ENCODE measurements at places on chromosomes 2 and 18.
A peak's percentile ranks its signal among the peaks of the same experiment; 100 is the strongest.

- DNase-seq: no peak
Measured at GRCh38 chr2:160266037-160266551, 66.0 kb upstream of the ITGB6 start.

DNA sequence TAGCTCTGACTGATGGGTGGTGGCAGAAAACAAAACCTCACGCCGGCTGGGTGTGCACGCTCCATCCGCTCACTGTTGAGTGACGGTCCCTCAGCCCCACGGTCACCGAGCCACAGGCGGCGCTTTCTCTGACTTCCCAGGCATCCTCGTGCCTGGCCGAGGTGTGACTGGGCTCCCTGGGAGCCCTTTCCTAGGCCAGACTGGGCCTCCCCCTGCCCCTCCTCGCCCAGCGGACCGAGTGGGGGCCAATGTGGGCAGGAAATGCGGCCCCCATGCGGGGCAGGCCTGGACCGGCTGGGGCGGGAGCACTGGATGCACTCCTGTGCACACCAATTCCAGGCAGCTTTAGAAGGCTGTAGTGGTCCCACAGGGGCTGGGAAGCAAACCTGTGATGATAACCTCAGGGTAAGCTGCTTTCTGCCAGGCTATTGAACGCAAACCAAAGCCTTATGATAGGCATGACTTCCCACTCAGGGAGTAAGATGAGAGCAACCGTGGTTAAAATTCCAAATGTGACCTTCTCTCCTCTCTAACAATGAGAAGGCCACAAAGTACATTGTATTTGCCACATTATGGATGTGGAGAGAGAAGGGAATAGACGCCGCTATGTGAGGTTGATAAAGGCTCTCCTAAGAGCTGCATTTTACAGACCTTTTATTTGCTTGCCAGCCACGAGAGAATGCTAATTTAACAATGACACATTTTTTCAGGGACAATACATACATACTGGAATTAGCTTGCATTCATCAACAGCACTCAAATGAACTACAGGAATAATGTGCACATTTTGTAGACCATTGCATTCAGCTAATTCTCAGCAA is 83.9 kb upstream of the PGAP1 start:
- DNase-seq: no peak

- DNase-seq: no peak
Measured at GRCh38 chr2:86420913-86421312, 20.3 kb upstream of the KDM3A start.

- DNase-seq: no peak
Measured at GRCh38 chr18:22563164-22563583, 145.5 kb upstream of the CTAGE1 start.

GRCh38 chr2:96727431-96727830 is 12.4 kb downstream of the LMAN2L start:
- no peak for DNase-seq

- DNase-seq: no peak
Measured at GRCh38 chr2:204298404-204298803, 246.9 kb upstream of the PARD3B start.

GRCh38 chr18:32308493-32309120 is 118.8 kb downstream of the MEP1B start:
- no peak for DNase-seq

DNA sequence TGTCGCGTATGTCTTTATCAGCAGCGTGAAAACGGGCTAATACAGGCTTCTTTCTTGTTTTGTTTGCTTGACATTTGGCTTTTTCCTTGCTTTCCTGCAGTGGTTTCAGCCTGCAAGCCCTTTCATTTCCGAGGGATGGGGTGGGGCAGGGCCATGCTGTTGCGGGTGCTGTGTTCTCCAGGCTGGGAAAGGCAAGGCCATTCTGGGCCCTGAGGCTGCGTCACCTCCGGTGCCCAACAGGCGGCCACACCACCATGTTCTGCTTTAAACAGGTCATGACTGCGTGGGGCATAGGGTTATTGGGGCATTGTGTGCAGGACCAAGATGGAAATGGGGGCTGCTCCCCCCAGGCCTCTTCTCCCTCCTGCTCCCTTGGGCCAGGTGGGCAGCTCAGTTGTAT is 38.6 kb upstream of the PLB1 start:
- no peak for DNase-seq

- no peak for DNase-seq
Measured at GRCh38 chr18:48877941-48878340, 72.8 kb downstream of the SMAD7 start.

DNA sequence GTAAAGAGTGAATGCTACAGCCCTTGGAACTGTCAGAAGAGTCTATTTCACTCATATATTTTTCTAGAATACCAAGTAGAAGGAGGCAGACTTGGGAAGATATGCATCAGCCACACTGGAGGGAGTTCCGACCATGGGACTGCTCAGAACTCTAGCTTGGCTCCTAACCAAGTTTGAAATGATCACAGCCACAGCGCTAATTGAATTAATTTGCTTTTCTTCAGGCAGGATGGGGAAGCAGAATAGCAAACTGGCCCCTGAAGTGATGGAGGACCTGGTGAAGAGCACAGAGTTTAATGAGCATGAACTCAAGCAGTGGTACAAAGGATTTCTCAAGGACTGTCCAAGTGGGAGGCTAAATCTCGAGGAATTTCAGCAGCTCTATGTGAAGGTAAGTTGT is 51.4 kb downstream of the VSNL1 start:
- DNase-seq: no peak

GRCh38 chr18:48838166-48838775 is 112.5 kb downstream of the SMAD7 start:
- no peak for DNase-seq

- DNase-seq: peak; percentile 10
Measured at GRCh38 chr2:9422321-9423099, 818 bp downstream of the ITGB1BP1 start.

- DNase-seq: no peak
Measured at GRCh38 chr2:10495311-10495987, 47.3 kb upstream of the ODC1 start.

DNA sequence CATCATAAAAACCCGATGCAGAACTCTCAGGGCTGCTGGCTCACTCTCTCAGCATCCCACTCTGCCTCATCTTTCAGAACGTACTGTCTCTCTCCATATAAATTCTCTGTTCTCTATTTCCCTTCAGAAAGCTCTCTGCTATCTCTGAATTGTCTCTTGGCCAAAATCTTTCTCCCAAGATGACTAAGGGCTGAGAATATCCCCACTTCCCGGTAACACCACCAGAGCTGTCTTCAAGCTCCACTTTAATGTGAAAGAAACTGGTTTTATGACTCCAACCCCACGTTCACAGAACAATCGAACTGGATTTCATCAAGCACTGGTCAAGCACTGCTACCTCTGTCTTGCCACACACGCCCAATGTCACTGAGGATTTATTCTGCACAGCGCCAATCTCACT is 22.4 kb downstream of the TGFBRAP1 start:
- no peak for DNase-seq

GRCh38 chr2:36277881-36278523 is 77.6 kb upstream of the CRIM1 start:
- DNase-seq: no peak

- DNase-seq: no peak
Measured at GRCh38 chr2:83112858-83113257, 1346.2 kb downstream of the SUCLG1 start.

- no peak for DNase-seq
Measured at GRCh38 chr2:205701509-205701908, 19.2 kb downstream of the NRP2 start.

DNA sequence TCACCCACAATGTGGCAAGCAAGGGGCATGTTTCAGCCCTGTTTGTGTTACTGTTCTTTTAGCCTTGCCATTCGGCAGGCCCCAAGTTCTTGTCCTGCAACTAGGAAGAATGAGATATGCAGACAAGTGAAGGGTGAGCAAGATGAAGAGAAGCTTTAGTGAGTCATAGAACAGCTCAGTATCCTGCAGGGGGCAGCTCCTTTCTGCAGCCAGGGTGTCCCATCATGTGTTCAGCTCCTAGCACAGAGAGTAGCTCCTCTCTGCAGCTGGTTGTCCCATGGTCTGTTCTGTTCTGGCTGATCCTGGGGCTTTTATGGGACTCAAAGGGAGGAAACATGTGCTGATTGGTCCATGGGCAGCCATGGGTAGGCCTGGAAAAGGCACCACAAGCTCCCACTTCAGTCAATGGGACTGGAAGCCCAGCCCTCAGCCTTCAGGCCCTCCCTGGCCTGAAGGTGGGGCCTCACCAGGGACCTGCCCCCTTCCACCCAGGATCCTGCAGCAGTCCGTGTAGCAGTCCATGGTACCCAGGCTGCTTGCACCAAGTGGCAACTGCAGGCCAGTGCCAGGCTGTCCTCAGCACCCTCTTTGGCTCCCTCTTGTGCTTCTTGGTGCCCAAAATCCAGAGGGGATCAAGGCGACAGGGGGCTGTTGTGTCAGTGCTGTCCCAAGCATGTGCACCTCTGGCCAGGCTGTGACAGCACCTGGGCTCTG is 326.4 kb downstream of the NR4A2 start:
- no peak for DNase-seq

- DNase-seq: no peak
Measured at GRCh38 chr2:73588177-73588576, 54.0 kb downstream of the NAT8 start.

GRCh38 chr2:154392256-154392655 is 306.2 kb upstream of the KCNJ3 start:
- DNase-seq: no peak

- no peak for DNase-seq
Measured at GRCh38 chr2:190815226-190815625, 65.4 kb upstream of the GLS start.

GRCh38 chr2:39435741-39436591 is 1.1 kb downstream of the MAP4K3 start:
- DNase-seq: no peak

GRCh38 chr2:101864426-101864825 is 127.3 kb upstream of the IL1R2 start:
- no peak for DNase-seq

DNA sequence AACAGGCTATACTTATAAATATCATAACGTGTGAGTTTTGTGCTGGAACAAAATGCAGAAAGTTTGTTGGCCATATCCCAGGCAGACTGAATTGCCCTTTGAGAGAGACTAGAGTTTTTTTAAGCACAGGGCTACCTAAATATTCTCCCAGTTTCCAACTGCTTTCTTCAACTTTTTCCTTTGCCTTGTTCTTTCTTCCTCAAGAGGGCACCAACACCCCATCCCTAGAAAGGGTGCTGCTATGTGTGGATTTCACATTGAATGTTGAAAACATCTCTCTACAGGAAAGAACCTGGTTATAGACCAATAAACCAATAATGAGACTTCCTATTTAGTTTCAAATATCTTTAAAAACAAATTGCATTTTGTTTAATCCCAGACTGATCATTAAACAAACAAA is 87.9 kb downstream of the ICOS start:
- no peak for DNase-seq

DNA sequence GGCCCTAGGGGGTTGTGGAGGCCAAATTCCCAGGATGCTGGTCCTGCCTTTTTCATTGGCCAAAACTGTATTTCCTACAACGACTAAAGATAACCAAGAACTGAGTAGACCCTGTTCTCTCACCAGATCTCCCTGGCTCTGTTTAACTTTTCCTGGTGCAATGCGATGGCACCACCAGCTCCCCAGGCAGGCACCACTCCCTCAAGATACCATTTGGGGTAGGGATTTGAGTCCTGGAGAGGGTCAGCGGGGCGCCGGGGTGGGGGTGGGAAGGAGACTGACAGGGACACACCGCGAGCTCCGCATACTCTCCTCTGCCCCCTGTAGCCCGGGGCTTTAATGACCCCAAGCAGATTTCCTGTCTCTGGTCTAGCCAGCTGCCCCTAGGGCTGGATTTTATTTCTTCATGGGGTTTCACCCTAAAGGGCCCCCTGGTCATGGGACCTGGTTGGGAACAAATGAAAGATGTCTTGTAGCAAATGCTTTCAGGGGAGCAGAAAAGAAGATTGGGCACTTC is 7.3 kb downstream of the SIX2 start:
- DNase-seq: no peak

- no peak for DNase-seq
Measured at GRCh38 chr2:189020179-189020578, 46.0 kb downstream of the COL3A1 start.

DNA sequence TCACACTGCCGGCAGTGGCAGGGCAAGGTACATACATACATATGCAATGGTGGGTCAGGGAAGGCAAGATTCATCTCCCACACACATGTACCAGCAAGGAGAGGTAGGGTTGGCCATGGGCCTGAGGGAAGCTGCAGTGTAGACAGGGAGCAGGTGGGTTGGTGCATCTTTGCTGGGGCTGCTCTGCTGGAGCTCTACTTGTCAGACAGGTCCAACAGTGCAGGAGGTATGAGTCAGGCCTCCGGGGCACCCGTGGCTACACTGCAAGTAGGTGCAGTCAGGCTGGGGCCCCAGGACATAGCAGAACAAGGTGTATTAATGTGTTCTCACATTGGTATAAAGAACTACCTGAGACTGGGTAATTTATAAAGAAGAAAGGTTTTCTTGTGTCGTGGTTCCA is 281.1 kb upstream of the COL3A1 start:
- DNase-seq: no peak

GRCh38 chr18:37176621-37176934 is 347.7 kb downstream of the KIAA1328 start:
- DNase-seq: no peak

DNA sequence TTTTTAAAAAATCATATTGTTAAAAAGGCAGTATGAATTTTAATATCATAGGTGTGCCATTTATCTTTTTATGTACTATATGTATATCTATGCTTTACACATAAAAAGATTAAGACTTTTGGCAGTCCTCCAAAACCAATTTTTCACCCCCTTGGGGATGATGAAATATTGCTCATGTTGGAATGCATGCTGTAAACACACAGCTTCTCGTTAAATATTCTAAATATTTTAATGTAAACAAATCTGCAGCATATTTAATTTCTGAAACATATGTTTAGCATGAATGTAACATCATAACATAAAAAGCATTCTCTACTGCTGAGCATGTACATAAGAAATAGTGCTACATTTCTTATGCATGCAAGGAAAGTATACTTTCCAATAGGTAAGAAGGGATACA is 484.3 kb upstream of the LRATD1 start:
- DNase-seq: no peak

DNA sequence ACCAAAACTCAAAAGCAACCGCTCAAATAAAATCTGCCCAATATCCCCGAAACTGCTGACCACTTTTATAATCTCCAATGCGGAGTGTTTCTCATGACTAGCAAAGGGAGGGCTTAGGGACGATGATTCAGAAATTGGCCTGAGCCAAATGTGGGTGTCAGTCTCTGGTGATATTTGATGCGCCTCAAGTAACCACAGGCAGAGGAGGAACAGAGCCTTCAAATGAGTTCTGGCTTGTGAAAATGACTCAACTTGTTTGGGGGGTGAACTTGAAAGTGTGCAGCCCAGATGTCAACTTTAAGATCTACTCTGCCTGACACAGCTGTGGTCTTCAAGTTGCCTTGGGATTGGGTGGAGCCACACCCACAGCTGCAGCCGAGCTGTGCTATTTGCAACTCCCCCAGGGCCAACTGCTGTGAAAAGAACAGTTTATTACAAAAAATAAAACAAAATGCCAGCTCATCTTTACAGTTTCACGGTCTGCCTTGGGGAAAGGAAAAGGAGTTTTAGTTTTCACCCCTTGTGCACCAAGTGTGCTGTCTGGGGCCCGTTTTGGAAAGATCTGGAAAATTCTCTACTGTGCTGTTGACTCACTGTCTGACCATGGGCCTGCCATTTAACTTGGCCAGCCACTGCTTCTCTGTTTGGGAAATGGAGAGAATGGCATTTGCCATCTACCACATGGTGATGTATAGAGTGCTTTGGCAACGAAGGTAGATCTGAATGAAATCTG is 222.1 kb downstream of the MTX2 start:
- no peak for DNase-seq
